ENCODE measurements at places on chromosomes 2 and 18.

DNA sequence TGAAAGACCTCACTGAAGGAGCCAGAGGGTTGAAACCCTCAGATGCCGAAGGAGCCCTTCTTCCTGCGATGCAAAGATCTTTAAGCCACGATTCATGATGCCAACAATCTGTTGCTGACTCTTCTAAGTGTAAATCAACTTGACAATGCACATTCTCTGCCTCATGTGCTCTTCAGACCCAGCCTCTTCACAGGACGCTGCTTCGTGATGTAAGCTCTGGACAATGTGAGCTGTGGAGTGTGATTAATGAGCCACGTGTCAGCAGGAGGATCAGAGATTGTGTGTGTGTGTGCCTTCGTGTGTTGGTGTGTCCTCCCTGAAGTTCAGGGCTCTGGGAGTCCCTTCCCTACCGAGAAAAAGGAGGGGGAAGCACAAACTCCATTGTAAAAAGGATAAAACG, 26.5 kb upstream of the TWIST2 start:
- DNase-seq, result no peak

DNA sequence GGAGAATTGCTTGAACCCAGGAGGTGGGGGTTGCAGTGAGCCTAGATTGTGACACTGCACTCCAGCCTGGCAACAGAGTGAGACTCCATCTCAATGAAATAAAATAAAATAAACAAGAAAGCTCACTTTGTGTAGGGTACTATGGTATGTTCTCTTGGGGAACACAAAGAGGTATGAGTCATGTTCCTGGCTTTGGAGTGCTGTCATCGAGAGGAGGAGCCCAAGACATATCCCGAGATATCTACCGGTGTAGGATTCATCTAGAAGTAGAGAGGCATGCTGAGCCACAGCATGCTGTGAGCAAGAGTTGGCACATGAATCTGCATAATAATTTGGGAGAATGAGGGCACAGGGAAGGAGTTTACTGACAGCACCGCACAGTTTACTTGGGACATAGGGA, 244.9 kb upstream of the EPHA4 start:
- DNase-seq, result no peak

DNA sequence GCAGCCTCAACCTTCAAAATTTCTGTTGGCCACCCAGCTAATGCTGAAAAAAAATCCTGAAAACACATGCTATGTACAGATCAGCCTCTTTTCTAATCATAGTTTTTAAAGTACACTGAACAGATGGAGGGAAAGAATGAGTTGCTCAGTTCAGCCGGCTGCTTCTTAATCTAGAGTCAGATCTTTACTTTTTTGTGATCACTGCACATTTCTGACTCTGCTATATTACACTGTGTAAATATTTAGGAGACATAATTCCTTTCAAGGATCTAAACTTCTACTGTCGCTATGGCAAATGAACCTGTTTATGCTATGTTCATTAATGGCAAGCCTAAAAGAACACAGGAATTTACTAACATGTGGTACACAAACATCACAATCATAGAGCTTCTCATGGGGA, 114.2 kb downstream of the SRBD1 start:
- DNase-seq, result no peak

- DNase-seq, result no peak
These were observed 57.1 kb downstream of the PKP4 start for GRCh38 chr2:158513841-158514240.

GRCh38 chr18:11962597-11962996, 18.7 kb upstream of the IMPA2 start:
- DNase-seq, result no peak

- no peak for DNase-seq
These were observed 476.7 kb upstream of the GCFC2 start for GRCh38 chr2:76187415-76187814.

- DNase-seq, result no peak
These were observed 33.5 kb downstream of the POLE4 start for GRCh38 chr2:74991977-74992376.

GRCh38 chr2:147242445-147242844, 602.4 kb upstream of the ACVR2A start:
- no peak for DNase-seq

GRCh38 chr2:148495586-148495985, 149.0 kb upstream of the EPC2 start:
- no peak for DNase-seq

- DNase-seq, result peak; percentile 94
These were observed 34.2 kb downstream of the EMX1 start for GRCh38 chr2:72951303-72952095.

DNA sequence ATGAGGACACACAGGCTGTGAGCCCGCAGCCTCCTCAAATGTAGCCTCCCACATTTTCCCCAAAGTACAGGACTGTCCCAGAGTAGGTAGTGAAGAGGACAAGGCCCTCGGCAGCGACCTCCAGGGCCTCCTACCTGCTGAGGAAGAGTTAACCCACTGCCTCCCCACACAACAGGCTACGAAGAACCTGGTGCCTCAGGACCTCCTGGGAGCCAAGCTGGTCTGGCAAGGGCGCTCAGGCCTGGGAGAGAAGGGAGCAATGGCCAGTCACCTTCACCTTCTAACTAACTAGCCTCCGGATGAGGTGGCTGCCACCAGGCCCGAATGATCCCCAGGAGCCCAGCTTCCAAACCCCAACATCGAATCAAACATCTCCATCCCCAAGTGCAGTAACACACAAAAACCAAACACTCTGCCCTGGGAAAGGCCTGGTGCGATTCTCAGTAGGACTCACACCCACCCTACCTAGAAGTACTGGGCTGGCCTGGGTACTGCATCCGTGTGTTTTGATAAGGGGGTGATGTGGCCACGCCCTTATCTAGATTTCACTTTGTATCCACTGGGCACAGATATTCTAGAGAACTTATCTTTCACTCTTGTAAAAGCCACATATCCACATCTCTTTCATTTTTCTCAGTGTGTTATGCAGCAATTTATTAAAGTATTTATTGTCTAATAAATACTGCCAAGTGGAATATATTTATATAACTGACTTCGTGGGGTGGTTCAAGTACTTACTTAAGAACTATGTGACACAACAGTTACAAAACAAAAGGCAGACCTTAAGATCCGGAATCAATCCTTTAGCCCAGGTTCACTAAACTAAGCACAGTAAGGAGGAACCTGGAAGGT, 9.7 kb downstream of the ERFE start:
- no peak for DNase-seq

DNA sequence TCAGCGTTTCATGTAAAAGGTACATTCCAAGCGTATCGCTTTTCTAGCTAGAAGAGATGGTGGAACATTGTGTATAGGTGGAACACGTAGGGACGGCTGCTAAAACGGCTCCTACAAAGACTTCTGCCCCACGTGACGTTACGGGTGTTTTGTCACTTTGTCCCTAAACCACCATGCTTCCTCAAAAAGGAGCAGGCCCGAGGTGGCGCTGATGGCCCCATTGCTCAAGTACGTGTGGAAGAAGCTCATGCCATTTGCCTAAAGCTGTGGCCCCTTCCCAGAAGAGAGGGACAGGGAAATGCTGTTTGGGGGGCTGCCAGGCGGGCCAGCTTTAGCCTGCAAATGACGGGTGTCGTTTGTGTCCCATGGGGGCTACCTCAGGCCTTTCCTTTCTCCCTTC, 72.7 kb downstream of the TMEM247 start:
- DNase-seq, result no peak

DNA sequence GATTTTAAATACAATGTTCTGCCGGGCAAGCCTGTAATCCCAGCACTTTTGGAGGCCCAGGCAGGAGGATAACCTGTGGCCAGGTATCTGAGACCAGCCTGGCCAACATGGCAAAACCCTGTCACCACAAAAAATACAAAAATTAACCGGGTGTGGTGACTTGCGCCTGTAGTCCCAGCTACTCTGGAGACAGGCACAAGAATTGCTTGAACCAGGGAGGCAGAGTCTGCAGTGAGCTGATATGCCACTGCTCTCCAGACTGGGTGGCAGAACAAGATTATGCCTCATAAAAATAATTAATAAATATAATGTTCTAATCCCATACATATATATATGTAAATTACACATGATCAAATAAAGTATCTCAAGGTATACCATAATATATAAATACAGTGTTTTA, 119.3 kb downstream of the C2orf74 start:
- no peak for DNase-seq

DNA sequence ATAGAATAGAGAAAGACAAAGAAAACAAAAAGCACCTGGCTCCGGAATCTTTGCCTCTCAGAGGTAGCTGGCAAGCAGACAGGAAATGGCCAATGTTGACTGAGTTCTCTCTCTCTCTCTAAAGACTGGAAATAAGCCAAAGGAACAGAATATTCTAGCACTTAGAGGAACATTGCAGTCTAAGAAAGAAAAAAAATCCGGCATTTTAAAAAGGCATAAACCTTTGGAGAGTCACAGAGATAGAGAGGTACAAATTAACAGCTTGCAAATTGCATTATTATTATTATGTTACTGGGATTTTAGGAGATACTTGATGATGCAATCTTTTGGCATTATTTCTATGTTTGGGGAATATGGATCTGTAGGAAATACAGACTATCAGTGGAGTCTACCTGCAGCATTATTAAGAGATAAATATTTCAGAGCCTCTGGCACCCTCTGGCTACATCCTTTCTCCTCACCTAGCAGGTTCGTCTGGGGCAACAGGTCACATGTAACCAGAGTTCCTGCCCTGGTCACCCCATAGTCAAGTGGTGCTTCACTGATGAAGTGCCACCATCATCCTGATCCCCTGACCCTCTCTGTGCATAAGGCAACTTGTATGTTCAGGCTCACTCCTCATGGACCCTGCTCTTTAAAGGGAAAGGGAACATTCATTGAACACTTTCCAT, 318.9 kb upstream of the ACVR2A start:
- no peak for DNase-seq

- no peak for DNase-seq
These were observed 672.8 kb upstream of the SYT4 start for GRCh38 chr18:43950062-43950461.

- DNase-seq, result no peak
These were observed 73.5 kb upstream of the SRD5A2 start for GRCh38 chr2:31654241-31654640.

- peak; percentile 80 for DNase-seq
These were observed 1.0 kb downstream of the RTN4 start for GRCh38 chr2:55049043-55049820.

GRCh38 chr2:32246911-32247310, 17.8 kb downstream of the NLRC4 start:
- DNase-seq, result no peak

GRCh38 chr2:155033652-155034051, 335.2 kb downstream of the KCNJ3 start:
- DNase-seq, result no peak

GRCh38 chr2:18589354-18589753, at the start of gene NT5C1B:
TSS of gene NT5C1B (minus strand) at chr2:18589569. CDS start at chr2:18589468, 101 bp downstream.
- DNase-seq, result no peak

DNA sequence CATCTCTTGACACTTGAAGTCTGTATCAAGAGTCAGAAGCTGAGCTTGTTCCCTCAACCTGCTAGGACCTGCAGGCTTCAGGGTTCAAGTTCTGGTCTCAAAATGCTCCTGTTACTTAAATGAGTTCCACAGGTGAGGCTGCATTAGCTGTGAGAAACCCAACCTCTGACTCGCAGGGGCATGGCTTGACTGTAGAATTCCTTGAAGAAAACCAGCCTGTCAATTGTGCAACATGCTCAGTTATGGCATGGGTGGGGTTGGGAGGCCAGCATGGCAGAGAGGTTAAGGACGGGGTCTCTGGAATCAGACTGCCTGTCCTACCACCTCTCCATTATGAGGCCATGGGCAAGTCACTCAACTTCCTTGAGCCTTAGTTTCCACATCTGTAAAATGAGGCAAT, 235.8 kb downstream of the EN1 start:
- DNase-seq, result no peak

- DNase-seq, result no peak
These were observed 241.4 kb downstream of the KCNS3 start for GRCh38 chr2:18119883-18120282.

DNA sequence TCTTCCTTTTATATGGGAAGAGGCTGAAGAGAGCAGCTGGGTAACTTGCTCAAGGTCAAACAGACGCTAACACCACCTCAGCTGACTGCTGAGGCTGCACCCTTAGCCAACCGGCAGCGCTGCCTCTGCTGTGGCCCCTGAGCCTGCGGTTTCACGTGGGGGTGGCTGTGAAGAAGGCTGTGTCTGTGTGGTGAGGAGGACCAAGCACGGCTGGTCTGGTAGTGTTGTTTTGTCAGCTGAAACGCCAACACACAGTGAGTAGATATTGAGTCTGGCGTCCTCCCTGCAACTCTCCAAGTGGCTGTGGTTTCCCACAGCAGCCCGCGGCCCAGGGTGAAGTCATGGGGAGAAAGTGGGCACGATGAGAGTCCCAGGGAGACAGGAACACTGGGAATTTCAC, 69.6 kb downstream of the THNSL2 start:
- no peak for DNase-seq

GRCh38 chr2:8976442-8977259, 26.8 kb downstream of the MBOAT2 start:
- DNase-seq, result no peak

DNA sequence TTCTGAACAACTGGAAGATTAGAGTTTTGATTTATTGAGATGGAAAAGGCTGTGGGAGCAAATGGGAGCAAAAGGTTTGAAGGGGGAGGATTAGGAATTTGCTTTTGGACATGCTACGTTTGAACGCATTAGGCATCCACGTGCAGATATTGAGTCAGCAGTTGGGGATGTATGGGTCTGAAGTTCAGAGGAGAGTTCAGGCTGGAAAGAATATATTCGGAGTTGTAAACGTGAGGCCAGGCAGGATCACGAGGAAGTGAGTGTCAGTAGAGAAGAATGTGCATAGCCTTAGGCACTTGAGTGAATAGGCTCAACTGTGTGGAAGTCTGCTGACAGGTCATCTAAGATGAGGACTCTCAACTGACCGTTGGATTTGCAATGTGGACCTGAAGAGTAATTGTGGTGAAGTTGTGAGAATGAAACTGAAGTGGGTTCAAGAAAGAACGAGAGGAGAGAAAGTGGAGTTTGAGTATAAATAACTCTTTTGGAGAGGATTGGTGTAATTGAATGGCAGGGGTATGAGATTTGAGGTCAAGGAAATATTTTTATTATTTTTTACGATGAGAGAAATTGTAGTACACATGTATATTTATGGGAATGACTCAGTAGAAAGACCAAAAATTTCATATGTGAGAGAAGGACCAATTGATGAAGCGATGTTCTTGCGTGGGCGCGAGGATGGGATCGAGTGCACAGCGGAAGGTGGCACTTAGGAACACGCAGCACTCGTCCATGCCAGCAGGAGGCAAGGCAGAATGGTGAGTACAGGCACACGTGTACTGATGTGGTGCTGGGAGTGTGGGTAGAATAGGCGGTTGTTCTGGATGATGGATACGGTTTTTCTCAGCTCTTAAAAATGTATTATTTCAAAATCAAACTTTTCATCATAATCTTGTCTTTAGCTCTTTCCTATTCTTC, 40.5 kb upstream of the POLE4 start:
- DNase-seq, result no peak

GRCh38 chr2:207533461-207534008, 3.8 kb downstream of the CREB1 start:
- no peak for DNase-seq

DNA sequence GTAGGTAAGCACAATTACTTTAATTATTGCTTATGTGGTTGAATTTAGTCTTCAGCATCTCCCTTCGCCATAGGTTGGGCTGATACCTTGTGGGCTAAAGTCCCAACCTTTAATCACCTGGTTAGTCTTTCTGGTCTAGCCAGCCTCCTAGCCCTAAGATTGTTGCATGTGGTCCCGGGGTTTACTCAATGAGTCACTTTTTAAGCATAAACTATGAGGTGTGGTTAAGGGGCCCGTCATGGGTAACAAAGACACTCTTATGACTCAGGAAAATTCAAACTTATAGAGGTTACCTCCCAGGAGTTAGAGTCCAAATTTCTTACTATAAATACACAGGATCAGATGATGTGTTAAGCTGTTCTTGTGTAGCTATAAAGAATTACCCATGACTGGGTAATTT, 841.6 kb downstream of the TRIB2 start:
- DNase-seq, result no peak
